ENCODE measurements at places on chromosomes 4 and X.

GRCh38 chr4:185272245-185272644 is 62.8 kb downstream of the SNX25 start:
- no peak for DNase-seq

GRCh38 chr4:24645765-24646550 is 61.6 kb upstream of the DHX15 start:
- no peak for DNase-seq

- DNase-seq: no peak
Measured at GRCh38 chrX:14300376-14300775, 229.0 kb upstream of the GLRA2 start.

DNA sequence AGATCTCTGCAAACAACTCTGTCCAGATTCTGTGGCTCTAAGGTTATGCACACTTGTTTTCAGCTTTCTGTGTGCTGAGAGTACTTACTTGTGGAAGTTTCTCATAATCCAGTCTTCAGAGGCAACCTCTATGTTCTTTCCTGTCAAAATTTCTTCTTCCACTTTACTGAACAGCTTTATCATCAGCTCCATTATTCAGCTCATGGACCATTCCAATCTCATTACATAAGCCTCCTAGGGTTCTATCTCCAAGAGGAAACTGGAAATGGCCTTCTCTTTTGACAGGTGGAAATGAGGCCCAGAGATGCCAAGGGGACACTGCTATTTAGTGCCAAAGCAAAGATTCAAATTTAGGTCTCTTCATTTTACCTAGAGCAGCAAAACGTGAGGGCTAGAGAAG is 61.3 kb downstream of the CHRDL1 start:
- DNase-seq: no peak

DNA sequence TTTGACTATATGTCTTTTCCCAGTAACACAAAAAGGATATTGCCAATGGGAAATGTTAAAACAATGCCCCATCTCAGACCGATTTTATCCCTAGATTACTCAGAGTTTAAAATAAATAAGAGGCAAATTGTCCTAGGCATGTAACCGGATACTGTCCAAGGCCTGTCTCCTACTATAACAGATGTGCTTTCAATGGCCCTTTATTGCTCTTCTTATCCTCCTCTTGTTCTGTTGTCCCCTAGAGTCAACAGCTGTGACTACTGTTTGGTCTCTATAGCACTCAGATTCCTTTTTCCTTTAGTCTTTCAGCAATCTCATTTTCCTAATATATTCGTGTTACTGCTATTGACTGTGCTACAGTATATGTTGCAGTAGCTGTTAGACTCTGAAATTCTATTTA is 66.8 kb upstream of the PLS3 start:
- no peak for DNase-seq

- no peak for DNase-seq
Measured at GRCh38 chrX:115367951-115368350, 78.4 kb downstream of the LUZP4 start.

GRCh38 chrX:129824620-129825019 is 19.1 kb downstream of the ZDHHC9 start:
- DNase-seq: no peak

GRCh38 chr4:120198411-120198810 is 131.8 kb upstream of the MAD2L1 start:
- DNase-seq: no peak

DNA sequence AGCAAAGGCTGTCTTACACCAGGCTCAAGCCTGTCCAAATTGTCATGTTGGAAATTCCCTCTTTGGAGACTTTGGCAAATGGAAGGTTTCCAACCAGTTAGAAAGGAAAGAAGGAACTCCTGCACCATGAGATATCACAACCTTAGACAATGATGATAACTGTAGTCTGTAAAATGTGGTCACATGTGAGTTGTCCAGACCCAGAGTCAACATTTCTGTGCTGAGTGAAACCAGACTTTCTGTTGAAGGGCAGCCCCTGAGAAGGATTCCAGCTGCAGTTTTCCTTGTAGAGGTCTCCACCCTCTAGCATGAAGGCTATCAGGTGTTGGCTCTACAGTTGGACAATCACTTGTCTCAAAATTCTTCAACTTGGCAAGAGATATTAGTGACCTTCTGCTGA is 82.4 kb downstream of the SOX3 start:
- no peak for DNase-seq

- no peak for DNase-seq
Measured at GRCh38 chrX:155877288-155877687, 3.9 kb upstream of the VAMP7 start.

DNA sequence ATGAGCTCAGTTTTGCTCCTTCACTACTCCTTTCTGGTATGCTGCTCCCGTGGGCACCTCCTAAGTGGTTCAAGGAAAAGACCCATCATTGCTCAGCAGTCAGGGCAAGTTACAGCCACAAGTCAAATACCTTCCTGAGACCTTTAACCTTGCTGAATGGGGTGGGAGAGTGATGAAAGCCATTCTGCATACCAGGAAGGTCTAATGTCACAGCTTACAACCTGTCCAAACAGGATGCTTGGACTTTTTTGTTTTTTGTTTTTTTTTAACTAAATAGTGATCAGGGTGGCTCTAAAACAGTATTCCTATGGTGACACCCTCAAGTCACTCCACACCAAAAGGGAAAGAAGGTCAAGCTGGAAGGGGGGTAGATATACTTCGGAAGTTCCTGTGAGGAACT is 93.1 kb downstream of the GPC3 start:
- no peak for DNase-seq

DNA sequence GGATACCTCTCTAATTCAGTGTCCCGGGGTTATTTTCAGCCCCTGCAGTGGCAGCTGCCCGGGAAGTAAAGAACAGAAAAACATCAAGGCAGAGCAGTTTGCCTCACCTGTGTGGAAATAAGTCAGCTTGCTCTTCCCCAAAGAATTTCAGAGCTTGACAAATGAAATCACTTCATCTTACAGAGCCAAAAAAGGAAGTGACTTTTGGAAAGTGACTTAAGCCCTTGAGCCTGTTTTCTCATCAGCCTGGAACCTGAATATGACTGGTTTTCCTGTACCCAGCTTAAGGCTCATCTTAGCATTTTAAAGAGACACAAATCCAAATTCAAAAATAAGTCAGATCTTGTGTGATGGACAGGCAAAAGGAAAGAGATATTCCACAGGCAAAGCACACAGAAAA is 211.6 kb downstream of the RCHY1 start:
- no peak for DNase-seq

DNA sequence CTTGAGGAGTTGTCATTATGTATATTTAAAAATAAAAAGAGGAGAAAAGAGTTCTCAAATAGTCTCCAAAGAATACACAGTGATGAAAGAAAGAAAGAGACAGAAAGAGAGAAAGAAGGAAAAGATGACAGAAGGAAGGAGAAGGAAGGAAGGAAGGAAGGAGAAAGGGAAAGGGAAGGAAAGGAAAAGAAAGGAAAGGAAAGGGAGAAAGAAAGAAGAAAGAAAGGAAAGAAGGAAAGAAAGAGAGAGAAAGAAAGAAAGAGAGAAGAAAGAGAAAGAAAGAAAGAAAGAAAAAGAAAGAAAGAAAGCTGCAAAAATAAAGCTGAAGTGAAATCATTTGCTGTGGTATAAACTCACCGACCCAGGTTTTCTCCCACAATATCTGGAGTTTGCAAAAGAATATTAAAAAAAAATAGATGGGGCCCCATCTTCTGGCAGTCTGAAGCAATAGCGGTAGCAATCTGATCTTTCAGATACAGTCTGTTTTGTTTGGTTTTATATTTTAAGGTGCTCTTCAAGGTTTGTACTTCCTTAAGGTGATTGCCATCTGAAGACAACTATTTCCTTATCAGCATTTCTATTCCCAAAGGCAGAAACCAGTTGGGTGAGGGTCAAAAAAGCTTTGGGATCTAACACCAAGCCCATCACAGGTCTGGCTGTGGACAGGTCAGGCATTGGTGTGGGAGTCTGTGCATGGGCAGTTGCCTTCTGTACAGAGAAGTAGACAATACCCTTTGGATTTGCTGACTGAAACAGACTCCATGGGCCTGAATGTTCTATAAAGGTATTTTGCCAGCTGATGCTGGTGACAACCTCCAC is 160.4 kb downstream of the CPEB2 start:
- no peak for DNase-seq

DNA sequence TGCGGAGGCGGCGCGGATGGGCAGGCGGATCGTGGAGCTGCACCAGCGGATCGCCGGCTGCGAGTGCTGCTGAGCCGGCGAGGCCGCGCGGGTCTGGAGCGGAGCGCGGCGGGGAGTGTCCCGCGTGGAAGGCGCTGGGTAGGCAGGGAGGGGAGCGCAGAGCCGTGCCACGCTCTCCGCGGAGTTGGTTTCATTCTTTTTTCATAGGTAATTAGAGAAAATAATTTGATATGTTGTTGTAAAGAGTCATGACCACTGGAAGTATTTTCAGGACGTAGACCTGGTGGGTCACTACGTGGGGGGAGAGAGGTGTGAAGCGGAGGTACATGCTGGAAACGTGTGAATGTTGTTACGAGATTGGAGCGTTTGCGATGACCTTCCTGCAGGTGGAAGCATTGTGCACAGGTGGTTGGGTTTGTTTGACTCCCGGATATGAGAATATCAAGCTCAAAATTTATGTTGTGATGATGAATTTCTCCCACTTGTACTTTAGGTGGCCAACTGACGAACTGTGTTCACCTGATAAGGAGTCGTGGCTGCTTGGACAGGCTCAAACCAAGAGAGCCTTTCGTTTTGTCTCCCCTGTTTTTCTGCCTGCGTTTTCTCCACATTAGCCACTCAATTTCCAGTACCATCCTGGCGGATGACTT is 19.1 kb upstream of the S100P start:
- DNase-seq: no peak

DNA sequence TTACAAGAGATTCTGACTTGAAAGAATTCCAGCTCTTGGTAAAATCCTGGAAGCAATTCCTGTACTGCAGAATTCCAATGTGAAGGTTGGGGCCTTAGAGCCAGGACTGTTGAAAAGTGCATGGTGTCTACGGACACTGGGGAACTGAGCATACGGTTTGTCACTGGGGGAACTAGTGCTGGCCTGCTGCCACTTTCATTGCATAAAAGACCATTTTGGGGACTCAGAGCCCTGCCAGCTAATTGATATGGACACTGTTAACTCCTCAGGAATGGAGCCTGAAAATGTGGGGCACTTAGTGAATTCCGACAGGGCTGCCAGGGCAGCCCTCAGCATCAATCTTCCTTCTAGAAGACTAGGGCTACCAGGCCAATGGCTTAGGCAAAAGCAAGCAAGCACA is 55.9 kb downstream of the AMOT start:
- DNase-seq: no peak

DNA sequence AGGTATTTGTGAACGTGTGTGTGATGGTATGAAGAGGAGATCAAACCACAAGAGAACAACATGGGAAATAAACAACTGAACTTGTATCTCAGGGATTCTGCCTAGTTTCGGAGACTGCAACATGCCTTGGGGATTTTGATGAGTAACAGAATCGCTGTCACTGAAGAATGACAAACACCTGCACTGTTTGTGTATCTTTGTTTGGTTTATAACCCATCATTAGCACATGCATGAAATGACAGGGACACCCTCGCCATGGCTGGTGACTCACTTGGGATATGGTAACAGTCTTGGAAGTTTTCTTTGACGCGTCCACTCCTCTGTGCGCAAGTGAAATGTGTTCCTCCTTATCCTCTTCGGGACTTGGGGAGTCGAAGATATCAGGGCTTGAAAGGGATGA is 30.3 kb upstream of the MAP3K15 start:
- DNase-seq: no peak

- peak; percentile 21 for DNase-seq
Measured at GRCh38 chr4:161522031-161522430, 641.8 kb downstream of the FSTL5 start.

GRCh38 chr4:165663411-165663810 is 209.6 kb upstream of the TLL1 start:
- no peak for DNase-seq

- DNase-seq: no peak
Measured at GRCh38 chr4:101669138-101669831, 121.2 kb upstream of the BANK1 start.

GRCh38 chrX:13283512-13283911 is 36.3 kb downstream of the ATXN3L start:
- DNase-seq: no peak

- no peak for DNase-seq
Measured at GRCh38 chr4:18749391-18749790, 727.8 kb upstream of the LCORL start.

DNA sequence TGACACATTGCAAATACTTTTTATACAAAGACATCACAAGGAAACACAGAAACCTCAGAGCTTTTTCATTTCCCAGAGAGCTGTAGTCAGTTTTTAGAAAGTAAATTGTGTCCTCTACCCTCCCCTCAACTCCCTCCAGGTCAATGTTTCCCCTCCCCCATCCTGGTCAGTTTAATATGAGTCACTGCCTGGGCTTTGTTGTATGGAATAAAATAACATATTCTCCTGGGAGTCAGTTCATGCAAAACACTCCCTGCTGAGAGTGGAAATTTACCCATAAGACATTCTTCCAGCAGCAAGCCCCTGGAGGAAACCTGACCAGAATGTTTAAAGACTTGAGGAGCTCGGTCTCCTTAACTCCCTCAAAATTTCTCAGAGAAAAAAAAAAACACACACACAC is 270.1 kb upstream of the LDB2 start:
- no peak for DNase-seq

DNA sequence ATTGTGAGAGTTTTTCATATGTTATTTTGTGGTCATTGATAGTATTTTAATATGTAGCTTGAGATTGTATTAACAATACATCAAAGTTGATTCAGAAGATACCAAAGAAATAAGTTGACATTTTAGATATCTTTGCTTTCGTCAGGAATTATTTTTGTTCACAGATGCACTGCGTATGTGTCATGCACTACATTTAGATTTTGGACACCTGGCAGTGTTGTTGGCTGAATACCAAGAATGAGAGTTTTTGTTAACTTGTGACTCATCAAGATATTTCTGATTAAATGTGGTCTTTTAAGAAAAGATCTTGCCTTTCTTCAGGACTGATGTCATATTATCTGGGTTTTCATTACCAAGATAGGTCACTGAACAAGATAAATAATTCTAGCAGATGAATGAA is 633.4 kb downstream of the CENPC start:
- no peak for DNase-seq

DNA sequence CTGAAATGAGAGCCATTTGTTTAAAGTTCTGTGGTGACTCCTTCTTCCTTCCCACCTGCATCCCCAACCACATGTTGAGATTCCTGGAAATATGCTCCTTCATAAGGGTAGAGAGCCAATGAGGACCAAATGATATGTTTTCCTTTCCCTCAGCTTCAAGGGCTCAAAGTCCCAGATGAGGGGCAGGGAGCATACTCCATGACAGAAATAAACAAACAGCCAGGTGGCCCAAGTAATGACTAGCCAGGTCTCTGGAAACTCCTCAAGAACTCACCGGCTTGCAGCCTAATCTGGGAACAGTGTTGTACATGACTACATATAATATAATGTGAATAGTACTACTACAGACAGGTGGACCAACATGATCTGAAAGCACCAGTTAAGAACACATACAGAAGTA is 392.3 kb downstream of the PACRGL start:
- no peak for DNase-seq

All from D341Med (cell line).